Pericardium fibroblast (primary cell): ENCODE measurements at places on chromosomes 3 and 15. TPM values are rescaled to one million over a fixed set of nuclear protein-coding genes. Genes with fewer than 3 reads are reported as not detected.

The SOX2 gene
- total RNA-seq, result not detected in 2 replicates

The C15orf61 gene
- 6.7 and 25.9 TPM in 2 replicates for total RNA-seq

The CLDN1 gene
- 0.09 and 0.70 TPM in 2 replicates for total RNA-seq

The HESX1 gene
- not detected in 2 replicates for total RNA-seq

The PDZRN3 gene
- 51.7 and 64.3 TPM in 2 replicates for total RNA-seq
